Stimulated activated CD8-positive, alpha-beta memory T cell treated with anti-CD3 and anti-CD28 coated beads, Interleukin-7, amount 100 ng/mL, for 1 hour (primary cell): ENCODE measurements at places on chromosomes 1 and 21.

DNA sequence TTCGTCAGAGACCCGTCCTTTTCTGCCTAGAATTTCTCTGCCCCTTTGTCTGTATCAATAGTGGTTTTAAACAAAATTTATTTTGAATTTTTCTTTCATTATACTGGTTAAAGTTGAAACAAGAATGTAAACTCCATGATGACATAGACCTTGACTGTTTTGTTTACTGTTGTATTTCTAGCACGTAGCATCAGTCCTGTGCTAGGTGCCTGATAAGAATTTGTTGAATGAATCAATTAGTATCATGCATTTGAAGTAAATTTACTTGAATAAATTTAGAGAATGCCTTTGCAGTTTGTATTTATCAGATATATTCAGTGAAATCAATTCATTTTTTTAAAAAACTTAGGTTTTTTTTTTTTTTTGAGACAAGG lies 69.9 kb downstream of the EPB41 start:
- DNase-seq, result no peak

- no peak for DNase-seq
Observed at GRCh38 chr1:78377356-78377928, 113.3 kb upstream of the PTGFR start.

GRCh38 chr1:53685272-53686051 lies 53.5 kb downstream of the GLIS1 start:
- DNase-seq, result no peak

DNA sequence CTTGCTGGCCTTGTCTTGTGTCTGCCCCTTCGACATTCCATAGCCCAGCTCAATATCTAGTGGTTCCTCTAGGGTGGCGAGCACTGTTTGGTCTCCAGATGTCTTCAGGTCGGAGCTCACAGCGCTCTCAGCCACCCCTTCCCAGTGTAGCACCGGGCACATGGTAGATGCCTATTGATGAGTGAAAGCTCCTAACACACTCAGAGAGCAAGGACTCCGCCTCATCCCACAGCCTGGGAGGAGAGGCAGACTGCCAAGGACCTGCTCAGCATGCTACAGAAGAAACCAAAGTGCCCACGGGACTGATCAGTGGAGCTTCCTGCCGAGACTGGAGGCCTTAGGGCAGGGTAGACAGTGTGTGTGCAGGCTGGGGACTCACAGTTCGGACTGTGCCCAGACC lies 10.9 kb downstream of the PCSK9 start:
- no peak for DNase-seq

DNA sequence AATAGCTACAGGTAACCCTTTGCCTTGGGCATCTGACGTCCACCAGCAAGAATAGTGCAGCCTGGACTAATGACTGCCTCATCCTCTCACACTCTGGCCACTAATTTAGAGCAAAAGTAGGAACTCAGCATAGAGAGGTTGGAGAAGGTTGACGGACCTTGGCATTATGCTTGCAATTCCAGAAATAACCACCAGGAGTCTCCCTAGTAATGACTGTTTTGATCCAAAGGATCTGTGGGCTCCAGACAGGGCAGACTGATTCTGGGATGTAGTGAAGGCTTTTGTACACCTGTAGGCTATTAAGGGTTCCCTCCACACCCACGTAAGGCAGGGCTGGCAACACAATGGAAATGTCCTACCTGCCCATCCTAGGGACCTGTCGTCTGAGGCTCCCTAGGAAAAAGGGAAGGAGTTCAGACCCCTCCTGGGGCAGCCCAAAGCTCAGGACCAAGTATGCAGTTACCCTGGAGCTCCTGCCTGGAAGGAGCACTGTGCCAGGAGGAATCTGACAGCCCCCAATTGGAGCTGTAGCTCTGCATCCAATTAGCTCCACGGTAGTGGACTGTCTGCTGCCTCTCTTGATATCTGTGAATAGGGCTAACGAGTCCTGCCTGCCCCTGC lies 91.0 kb upstream of the TMEM51 start:
- DNase-seq, result no peak

DNA sequence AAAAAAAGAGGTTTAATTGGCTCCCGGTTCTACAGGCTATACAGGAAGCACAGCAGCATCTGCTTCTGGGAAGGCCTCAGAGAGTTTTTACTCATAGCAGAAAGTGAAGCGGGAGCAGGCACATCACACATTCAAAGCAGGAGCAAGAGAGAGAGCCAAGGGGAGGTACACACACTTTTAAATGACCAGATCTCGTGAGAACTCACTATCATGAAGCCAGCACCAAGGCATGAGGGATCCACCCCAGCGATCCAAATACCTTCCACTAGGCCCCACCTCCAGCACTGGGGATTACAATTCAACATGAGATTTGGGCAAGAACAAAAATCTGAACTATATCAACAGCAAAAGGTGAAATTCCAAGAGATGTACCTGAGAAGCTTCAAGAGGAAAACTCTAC lies 20.8 kb upstream of the FAM76A start:
- no peak for DNase-seq

GRCh38 chr1:3736131-3736561 lies 16.1 kb upstream of the CCDC27 start:
- no peak for DNase-seq

DNA sequence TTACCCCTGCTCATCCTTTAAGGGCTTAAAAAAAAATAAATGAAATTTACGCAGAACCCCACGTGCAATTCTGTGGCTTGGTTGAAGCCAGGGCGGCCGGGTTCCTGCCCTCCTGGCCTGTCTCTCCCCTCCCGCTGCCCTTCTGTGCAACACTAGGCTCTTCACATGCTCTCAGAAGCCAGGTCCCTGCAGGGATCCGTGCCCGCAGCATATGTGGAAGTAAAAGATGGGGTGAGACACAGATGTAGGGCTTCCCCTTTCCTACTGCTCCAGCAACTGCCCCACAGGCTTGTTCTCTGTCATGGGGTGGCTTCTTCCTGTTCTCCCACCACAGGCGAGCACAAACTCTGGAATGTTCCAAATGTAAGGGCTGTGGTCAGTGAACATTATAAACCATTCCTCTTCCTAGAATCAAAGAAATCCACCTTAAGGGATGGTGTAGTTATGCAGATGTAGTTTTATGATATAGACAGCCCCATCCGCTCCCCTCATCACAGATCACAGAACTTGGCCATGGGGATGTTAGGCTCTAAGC lies 535.4 kb downstream of the KIF26B start:
- DNase-seq, result no peak

DNA sequence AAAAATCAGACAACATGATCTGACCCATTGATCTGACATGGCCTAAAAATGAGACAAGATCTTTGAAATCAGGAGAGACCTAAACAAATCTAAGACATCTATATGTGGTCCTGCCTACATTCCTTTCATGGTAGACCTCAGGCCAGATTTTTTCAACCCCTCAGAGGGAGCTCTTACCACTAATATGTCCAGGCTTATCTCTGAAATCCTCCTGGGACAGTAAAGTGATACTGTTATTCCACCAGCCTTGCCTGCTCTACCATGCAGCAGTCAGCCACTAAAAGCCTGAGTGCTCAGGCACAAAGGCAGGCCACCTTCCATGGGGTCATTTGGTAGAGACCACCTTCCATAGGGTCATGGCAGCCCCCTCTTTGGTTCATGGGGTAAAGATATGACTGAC lies 126.9 kb downstream of the TBX15 start:
- DNase-seq, result no peak

GRCh38 chr1:188314557-188315137 lies 1485.9 kb downstream of the PLA2G4A start:
- no peak for DNase-seq

GRCh38 chr1:224380003-224380402 lies 23.3 kb downstream of the CNIH4 start:
- peak; percentile 17 for DNase-seq

- DNase-seq, result no peak
Observed at GRCh38 chr1:53503433-53504217, 44.4 kb downstream of the DMRTB1 start.

GRCh38 chr1:152621993-152622392 lies 910 bp downstream of the LCE3A start:
- DNase-seq, result no peak

DNA sequence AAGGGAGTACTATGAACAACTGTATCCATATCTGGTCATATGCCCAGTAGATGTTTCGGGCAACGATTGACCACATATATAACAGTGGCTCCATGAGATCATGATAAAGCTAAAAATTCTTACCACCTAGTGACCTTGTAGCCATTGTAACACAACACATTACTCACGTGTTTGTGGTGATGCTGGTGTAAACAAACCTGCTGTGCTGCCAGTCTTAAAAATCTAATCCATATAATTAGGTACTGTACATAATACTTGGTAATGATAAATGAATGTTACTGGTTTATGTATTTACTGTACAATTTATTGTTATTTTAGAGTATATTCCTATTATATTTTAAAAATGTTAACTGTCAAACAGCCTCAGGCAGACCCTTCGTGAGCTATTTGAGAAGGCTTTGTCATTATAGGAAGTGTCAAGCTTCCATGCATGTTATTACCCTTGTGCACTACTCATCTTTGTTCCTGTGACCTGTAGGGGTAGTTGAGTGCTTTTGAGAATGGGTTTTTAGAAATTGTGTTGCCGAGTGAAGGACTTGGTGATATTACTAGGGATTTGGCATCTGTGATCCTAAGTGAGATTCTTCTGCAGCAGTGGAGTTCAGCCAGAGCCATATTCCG lies 23.6 kb downstream of the DIP2A start:
- DNase-seq, result no peak

- DNase-seq, result no peak
Observed at GRCh38 chr1:30258876-30259275, 464.5 kb downstream of the MATN1 start.

GRCh38 chr1:26702680-26703038 lies 6.8 kb downstream of the ARID1A start:
- DNase-seq, result no peak

GRCh38 chr21:35792569-35793305 lies 267.6 kb downstream of the SETD4 start:
- DNase-seq, result no peak

DNA sequence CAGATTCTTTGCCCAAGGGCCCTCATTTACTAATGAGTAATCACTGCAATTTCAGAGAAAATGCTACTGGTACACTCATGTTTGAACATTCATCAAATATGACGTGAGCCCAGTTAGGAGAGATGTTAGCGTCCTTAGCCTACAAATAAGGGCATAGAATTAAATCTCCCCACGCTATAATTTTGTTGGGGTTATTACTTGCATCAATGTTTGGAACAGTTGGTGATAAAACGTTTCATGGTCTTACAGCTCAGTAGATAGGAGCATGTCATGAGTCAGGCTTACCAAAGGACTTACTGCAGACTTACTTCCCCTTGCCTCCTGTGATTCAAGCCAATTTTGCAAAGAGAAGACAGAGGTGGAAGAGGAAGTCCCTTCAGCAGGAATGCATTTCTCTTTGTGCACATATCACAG lies 304.0 kb downstream of the KIF26B start:
- no peak for DNase-seq

- no peak for DNase-seq
Observed at GRCh38 chr1:215793180-215793579, 226.1 kb downstream of the KCTD3 start.

DNA sequence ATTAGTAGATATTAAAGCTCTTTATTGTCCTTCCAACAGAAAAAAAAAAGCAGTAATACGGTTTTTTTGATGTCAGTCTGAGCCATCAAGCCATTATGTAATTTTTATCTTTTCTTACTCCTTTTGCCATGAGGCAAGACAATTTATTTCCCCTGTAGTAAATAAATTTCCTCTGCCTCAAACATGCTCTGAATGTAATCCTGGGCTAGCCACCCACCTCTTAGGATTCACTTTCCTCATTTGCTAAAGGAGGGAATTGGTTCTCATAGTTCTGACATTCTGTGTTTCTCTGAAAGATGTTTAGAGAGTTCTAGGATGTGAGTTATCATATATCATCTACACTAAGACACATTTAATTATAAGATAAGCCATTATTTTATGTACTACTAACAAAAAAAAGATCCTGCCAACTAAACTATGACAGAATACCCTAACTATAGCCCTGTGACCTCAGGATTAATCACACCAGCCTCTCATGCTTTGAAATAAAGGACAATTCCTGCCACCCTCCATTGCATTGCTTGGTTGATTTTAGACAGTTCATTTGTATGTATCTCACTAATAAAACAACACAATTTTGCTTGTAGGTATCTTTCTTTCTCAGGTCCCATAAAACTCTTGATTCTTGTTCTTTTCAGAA lies 34.0 kb upstream of the RAP1A start:
- DNase-seq, result no peak

- DNase-seq, result no peak
Observed at GRCh38 chr1:233034836-233035235, 84.4 kb downstream of the NTPCR start.

DNA sequence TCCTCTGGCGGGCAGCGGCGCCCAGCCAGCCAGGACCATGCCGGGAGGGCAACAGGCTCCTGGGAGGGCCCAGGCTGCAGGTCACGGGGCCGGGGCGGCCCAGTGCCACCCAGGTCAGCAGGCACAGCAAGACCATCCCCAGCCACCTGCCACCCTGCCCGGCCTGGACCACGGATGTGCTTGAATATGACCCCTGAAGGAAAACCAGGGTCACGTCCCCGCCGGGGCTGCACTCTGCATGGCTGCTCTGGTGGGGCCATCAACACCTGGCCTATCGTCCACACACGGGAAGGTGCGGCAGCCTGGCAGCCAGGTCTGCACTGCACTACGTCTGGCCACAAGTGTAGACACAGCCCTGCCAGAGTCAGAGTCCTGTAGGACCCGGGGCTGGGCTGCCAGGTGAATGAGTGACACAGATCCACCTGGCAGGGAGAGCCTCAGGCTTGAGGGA lies 6.9 kb downstream of the WNT9A start:
- DNase-seq, result no peak

DNA sequence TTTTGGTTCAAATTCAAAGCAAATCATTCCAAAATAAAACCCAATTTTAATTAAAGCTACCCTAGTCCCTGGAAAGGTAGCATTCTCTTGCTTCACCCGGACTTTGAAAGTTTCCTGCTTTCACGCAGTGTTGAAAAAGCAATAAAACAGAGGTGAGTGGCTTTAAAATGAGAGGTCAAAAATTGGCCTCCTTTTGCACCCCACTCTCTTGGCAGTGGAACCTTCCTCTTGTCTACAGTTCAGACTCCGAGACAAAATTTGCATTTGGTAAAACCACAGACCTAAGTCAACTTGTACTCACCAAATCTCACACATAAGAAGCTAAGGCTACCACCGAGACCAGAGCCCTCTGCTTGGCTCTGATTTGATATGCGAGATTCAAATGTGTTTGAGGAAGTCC lies 252.7 kb downstream of the TTLL7 start:
- no peak for DNase-seq

DNA sequence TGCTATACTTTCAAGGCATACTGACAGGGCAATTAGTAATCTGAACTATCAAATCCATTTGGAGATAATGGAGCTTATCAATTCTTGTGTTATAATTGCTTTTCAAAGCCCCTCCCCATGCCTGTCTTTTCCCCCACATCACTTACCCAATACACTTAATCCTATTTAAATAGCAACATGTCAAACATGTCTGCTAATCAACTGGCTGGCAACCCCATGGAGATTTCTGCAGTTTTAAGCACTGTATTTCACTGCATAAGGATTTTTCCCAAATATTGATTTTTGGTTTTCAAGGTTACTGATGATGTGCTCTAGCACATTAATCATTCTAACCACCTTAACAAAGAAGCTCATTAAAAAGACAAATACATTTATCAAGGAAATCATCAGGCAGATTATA lies 800.3 kb downstream of the PLA2G4A start:
- DNase-seq, result no peak

GRCh38 chr1:99970713-99971255 lies 988 bp downstream of the SLC35A3 start:
- no peak for DNase-seq
